Esophagus muscularis mucosa (tissue), 4 donors: ENCODE measurements at places on chromosomes 5 and 9. TPM values are rescaled to one million over a fixed set of nuclear protein-coding genes. Genes with fewer than 3 reads are reported as not detected.

- no peaks in the 10 kb centered on the region for H3K36me3 ChIP-seq
- H3K27ac ChIP-seq, result no peak overlapping the region
- no peak for DNase-seq
- no peaks in the 10 kb centered on the region for H3K27me3 ChIP-seq
- H3K4me3 ChIP-seq, result no peak overlapping the region
Measured at GRCh38 chr5:156435101-156435500, 108.1 kb downstream of the SGCD start.

- peak; percentile 94 for DNase-seq
- H3K36me3 ChIP-seq, result no peaks in the 10 kb centered on the region
- no peaks in the 10 kb centered on the region for H3K27me3 ChIP-seq
Measured at GRCh38 chr5:108727651-108728565, 19.8 kb upstream of the FER start.

GRCh38 chr5:147645197-147645596 lies 135.3 kb upstream of the DPYSL3 start:
- H3K27me3 ChIP-seq, result no peaks in the 10 kb centered on the region
- no peaks in the 10 kb centered on the region for H3K4me1 ChIP-seq
- DNase-seq, result no peak
- no peak overlapping the region for H3K27ac ChIP-seq
- no peaks in the 10 kb centered on the region for H3K36me3 ChIP-seq
- no peak overlapping the region for H3K4me3 ChIP-seq

DNA sequence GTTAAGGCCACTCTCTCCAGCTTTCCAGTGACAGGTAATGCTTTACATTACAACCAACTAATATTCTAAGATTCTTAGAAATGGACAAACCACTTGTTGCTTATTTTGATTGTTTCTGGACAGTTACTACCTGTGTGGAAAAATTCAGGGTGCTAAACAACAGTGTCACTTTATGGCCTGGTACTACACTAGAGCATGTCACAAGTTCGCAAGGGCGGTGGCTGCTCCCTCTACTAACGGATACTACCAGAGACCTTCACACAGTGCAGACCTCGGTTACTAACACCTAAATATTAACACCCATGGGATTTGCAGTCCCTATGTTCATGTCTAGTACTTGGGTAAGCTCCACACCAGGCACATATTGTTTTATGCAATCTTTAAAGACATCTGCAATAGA lies 13.4 kb downstream of the HMGXB3 start:
- no peak overlapping the region for H3K4me3 ChIP-seq
- peaks cover 95% of the 10 kb centered on the region for H3K36me3 ChIP-seq
- no peak for DNase-seq
- H3K4me1 ChIP-seq, result no peaks in the 10 kb centered on the region
- H3K27ac ChIP-seq, result no peak overlapping the region
- no peaks in the 10 kb centered on the region for H3K27me3 ChIP-seq

DNA sequence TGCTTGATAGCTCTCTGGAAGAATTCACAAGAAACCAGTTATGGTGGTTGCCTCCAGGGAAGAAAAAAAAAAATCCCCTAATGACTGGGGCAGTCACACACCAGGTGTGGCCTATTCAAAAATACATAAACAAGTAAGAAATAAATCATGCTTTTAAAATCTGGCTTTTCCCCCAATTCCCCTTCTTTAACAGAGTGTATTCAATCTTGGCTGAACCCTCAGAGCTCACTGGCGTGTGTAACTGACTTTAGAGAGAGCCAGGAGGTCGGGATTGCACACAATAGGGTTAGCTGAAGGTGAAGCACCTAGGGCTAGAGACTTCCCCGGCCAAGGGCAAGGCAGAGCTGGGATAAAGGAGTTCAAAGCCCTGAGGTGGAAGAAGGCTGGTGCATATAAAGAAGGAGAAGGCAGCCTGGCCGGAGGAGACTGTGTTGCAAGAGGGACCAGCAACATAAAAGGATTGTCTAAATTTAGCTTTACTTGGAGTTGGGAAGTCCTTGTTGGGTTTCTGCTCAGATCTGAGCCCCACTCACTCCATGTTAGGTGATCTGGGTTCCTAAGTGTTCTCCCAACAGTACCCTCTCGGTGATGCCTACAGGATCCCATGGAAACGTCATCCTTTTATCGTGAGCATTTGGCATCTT lies 19.7 kb downstream of the FNBP1 start:
- peaks cover 100% of the 10 kb centered on the region for H3K4me1 ChIP-seq
- H3K36me3 ChIP-seq, result no peaks in the 10 kb centered on the region
- no peaks in the 10 kb centered on the region for H3K27me3 ChIP-seq
- H3K27ac ChIP-seq, result peak overlapping the region; percentile 97
- DNase-seq, result peak; percentile 93
- no peak overlapping the region for H3K4me3 ChIP-seq

- H3K4me3 ChIP-seq, result no peak overlapping the region
- no peak overlapping the region for H3K27ac ChIP-seq
- H3K4me1 ChIP-seq, result peaks cover 44% of the 10 kb centered on the region
- DNase-seq, result no peak
- no peaks in the 10 kb centered on the region for H3K36me3 ChIP-seq
Measured at GRCh38 chr5:91283899-91284298, 99.2 kb downstream of the ARRDC3 start.

- H3K4me3 ChIP-seq, result no peak overlapping the region
- peaks cover 50% of the 10 kb centered on the region for H3K36me3 ChIP-seq
- DNase-seq, result no peak
- H3K27me3 ChIP-seq, result no peaks in the 10 kb centered on the region
- H3K27ac ChIP-seq, result no peak overlapping the region
Measured at GRCh38 chr5:154460172-154460571, 14.4 kb downstream of the SAP30L start.

GRCh38 chr9:7500521-7500920 lies 299.1 kb downstream of the DMAC1 start:
- H3K27me3 ChIP-seq, result no peaks in the 10 kb centered on the region
- H3K4me3 ChIP-seq, result no peak overlapping the region
- H3K36me3 ChIP-seq, result no peaks in the 10 kb centered on the region
- no peak for DNase-seq
- H3K4me1 ChIP-seq, result no peaks in the 10 kb centered on the region

DNA sequence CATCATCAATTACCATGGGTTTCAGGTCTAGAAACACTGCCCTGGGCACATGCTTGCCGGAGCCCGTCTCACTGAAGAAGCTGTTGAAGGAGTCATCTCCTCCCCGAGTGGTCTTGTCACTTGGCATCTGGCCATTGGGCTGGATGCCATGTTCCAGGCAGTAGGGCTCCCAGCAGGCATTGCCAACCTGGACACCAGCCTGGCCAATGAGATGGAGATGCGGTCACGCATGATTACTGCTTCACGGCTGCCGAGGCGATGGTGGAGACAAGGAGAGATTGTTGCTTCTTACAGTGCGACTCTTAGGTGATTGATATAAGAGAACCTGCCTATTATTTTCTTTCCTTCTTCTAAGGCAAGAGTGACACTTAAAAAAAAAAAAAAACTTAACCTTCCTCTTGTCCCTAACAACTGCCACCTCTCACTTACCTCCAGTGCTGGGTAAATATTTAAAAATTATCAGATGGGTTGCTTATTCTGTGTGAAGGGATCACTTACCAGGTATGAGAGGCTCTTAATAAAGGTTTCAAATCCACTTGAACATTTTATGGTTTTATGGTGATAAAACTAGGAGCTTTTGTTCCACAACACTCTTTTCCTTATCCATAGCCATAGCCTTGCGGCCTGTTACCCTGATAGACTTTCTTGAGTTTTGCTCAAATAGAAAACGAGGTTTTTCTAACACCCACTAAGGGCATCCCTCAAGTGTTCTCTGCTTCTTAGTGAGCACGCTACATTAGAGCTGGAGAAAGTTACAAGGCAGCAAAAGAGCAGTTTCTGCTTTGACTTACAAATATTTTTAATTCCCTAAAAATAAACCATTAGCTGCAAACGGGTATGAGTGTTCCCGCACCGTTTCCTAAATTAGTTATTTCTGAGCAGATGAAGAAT lies 41.2 kb downstream of the NIM1K start:
- no peaks in the 10 kb centered on the region for H3K36me3 ChIP-seq
- no peak overlapping the region for H3K4me3 ChIP-seq
- no peak overlapping the region for H3K27ac ChIP-seq
- H3K27me3 ChIP-seq, result no peaks in the 10 kb centered on the region

DNA sequence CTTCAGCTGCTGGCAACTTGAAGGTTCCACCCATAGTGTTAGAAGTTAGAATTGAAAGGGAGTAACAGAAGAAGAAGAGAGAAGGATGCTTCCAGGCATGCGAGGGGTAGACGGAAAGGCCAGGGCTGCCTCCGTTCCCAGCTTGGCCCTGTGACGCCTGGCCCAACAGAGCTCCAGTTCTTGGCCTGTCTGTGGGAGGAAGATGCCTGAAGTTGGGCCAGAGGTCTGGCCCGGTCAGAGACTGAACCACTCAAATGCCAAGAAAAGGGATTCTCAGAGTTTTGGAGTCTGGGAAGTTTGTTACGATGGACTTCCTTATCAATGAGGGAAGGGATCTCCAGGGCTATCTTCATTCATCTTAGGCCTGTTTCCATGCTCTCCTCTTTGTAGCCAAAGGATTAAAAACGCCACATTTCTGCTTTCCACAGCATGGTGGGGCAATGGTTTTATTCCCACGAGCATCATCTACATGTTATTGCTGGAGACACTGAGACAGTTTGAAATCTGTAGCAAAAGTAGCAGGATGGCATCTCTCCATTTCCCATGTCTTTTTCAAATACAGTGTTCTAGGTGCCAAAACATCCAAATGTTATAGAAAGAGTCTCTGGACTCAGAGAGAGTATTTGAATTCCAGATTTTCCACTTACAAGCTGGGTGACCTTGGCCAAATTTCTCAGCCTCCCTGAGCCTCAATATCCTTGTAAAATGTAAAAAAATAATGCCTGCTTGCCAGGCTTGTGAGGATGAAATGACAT lies 65.4 kb upstream of the ANKRD55 start:
- H3K36me3 ChIP-seq, result no peaks in the 10 kb centered on the region
- no peak for DNase-seq
- no peak overlapping the region for H3K4me3 ChIP-seq
- H3K4me1 ChIP-seq, result peaks cover 17% of the 10 kb centered on the region
- no peak overlapping the region for H3K27ac ChIP-seq
- H3K27me3 ChIP-seq, result no peaks in the 10 kb centered on the region

DNA sequence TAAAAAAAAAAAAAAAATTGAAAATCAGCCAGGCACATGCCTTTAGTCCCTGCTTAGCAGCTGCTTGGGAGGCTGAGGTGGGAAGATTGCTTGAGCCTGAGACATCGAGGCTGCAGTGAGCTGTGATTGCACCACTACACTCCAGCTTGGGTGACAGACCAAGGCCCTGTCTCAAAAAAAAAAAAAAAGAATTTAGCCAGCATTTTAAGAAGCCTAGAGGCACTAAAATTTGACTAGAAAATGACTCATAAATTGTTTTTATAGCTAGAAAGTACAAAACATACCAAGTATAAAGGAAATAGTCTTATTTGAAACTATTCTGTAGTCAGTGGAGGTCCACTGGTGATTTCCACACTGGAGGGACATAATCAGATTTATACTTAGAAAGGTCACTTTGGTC lies 17.5 kb downstream of the LRRC70 start:
- H3K27me3 ChIP-seq, result no peaks in the 10 kb centered on the region
- DNase-seq, result no peak
- H3K4me3 ChIP-seq, result no peak overlapping the region
- no peaks in the 10 kb centered on the region for H3K4me1 ChIP-seq

DNA sequence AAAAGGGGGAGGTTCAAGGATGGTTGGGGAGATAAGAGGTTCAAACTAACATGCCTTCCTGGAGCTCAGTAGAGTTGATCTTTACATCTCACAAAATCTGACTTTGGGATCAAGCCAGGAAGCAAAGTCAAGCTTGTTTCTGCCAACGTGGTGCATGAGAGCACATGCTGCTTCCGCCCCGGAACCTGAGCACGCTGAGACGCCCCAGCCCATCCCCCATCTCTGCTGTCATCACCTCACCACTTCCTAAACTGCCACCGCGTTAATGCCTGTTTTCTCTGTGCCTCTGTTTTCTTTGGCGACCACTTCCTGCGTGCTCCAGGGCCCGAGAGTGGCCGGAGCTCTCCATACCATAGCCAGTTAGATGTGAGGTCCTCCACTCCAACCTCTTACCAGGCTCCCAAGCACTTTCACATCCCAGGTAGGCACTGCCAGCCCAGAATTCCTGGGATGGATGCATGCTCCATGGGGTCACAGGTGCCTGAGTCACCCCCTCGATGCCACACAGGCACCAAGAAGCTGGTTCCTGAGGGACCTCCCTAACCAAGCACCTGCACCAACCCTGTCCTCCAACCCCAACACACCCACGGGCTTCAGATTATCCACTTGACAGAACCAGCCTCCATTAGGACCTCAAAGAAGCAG lies 31.2 kb upstream of the AFAP1L1 start:
- peaks cover 91% of the 10 kb centered on the region for H3K36me3 ChIP-seq
- no peaks in the 10 kb centered on the region for H3K4me1 ChIP-seq
- no peak overlapping the region for H3K27ac ChIP-seq
- no peak for DNase-seq

DNA sequence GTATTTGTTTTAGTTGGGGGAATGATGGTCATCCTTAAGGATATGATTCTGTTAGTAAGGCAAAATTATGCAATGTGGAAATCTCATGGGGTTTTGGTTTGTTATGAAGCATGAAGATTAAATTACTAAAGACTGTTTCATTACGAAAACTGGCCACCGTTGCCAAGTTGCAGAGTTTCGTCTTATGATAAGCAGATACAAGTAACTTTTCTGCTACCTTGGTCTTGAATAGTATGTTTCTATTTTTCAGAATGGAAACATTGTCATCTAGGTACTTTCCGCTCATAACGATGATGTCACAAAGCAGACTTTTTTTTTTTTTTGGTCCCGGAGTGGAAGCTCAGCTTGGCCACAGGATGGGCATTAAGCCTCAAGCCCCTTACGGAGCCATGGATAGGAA lies 4.2 kb downstream of the CCNI2 start:
- no peak for DNase-seq
- no peak overlapping the region for H3K27ac ChIP-seq
- H3K4me3 ChIP-seq, result no peak overlapping the region
- peaks cover 9% of the 10 kb centered on the region for H3K27me3 ChIP-seq

DNA sequence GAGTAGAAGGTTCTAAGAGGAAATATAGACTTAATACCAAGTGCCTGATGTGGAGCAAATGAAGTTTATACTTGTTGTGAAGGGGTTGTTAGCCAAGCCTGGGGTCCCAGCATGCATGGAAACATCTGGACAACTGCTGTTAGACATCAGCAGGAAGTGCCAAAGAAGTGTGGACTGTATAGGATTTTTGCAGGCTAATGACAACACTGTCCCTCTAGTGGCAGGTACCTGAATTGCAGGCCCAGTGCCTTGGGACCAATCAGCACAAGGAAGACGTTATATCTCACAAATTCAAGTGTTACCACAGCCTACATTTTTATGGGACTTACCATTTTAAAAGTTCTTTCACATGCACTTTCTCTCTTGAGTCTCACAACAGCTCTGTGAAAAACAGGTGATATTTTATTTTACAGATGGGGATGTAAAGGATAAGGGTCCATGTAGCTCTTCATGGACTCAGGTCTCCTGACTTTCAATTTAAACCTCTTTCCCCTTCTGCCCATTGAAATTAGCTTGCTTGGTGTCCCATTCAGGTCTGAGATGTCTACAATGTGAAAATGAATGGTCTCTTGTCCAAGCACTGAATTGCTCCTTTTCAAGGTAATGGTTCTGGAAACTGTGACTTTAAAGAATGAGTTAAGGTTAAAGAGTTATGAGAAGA lies 89.0 kb upstream of the MAP1B start:
- peak; percentile 10 for DNase-seq
- no peaks in the 10 kb centered on the region for H3K27me3 ChIP-seq
- H3K4me3 ChIP-seq, result no peak overlapping the region

GRCh38 chr5:111668477-111669414 lies 88.2 kb downstream of the NREP start:
- H3K27ac ChIP-seq, result no peak overlapping the region
- no peaks in the 10 kb centered on the region for H3K36me3 ChIP-seq
- H3K4me3 ChIP-seq, result no peak overlapping the region
- H3K27me3 ChIP-seq, result no peaks in the 10 kb centered on the region
- H3K4me1 ChIP-seq, result no peaks in the 10 kb centered on the region
- no peak for DNase-seq

Gene GNA14
- 6.6 TPM for total RNA-seq

Gene SNCB
- total RNA-seq, result not detected

Gene TXN
- 170 TPM for total RNA-seq

Gene TIFAB
- not detected for total RNA-seq
